ENCODE measurements at places on chromosomes 1 and 21.

DNA sequence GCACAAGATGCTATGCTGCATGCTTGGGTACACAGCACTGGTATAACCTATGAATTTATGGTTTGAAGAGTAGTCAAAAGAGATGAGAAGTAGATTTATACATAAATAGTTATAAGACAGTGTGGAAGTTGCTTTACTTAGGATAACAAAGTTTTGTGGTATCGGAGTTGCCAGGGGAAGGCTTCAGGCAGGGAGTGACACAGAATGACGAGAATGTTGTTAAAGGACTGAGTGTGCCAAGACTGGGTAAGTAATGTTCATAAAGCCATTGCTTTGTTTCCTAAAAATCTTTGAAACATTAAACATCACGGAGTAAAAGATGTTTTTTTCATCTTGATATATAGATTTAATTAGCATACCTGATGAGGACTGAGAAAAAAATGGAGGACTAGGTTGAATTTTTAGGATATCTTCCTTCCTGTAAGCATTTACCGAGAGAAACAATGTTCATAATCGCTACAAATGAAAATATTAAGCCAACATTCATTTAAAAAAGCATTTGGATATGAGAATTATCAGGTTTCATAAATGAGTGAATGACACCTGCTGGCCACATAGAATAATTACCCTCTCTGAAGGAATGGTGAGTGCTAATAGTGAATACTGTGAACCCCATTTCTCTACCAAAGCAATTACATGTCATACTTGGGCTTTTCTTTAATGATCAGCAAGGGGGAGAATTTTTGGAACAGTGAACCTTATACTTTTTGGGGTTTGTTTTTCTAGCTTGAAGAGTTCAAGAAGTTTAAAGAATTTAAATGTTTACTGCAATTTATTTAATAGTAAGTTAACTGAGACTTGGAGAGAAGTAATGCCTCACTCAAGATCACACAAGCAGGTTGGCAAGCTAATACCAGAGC, 28.4 kb downstream of the EXTL2 start:
- no peak for DNase-seq

GRCh38 chr1:56496158-56496557, 83.2 kb downstream of the PLPP3 start:
- DNase-seq: no peak

- no peak for DNase-seq
Observed at GRCh38 chr21:42495765-42496119, 282 bp downstream of the RSPH1 start.

GRCh38 chr1:175062858-175063257, 4.8 kb upstream of the TNN start:
- no peak for DNase-seq

GRCh38 chr1:29690156-29690555, 453.8 kb downstream of the PTPRU start:
- no peak for DNase-seq
